NCI-H460 (cell line): ENCODE measurements at places on chromosomes 2 and 18.

DNA sequence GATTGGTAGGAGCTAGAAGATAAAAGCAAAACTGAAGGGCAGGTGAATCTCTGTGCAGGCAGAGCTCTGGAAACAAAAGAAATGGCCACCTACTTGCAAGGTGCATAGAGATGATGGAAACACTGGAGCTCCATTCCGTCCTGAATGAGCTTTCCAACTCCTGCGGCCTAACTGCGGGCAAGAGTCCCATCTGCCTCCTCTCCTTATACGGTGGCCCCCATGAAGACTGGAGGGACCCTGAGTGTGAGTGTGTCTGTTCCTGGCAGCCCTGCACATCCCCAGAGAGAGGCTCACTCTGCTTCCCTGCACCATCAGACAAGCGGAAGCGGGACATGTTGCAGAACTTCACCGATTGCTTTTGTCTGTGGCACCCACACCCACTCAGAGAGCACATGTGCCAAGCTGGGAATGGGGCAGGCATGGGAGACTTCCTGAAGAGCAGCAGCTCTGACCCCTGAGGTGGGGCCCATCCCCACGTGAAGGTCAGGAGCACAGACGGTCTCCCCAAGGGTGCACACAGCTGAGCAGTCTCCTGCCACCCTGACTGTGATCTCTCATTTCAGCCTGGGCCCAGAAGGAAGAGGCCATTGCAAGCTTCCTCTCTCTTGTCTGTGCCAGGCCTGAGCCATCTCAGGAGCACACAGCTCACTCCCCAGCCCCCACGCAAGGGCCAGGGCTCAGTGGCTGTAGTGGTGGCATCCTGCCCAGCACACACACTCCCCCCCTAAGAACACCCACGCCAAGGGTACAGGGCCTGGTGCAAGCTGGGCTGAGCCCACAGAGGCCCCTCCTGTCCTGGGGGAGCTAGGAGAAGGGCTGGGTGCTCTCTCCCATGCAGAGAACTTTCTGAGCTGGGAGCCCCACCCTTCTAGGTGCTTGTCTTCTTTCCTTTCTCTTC, 75.3 kb downstream of the STPG4 start:
- no peak for DNase-seq

GRCh38 chr18:45084206-45084605, 403.5 kb downstream of the SETBP1 start:
- no peak for DNase-seq

DNA sequence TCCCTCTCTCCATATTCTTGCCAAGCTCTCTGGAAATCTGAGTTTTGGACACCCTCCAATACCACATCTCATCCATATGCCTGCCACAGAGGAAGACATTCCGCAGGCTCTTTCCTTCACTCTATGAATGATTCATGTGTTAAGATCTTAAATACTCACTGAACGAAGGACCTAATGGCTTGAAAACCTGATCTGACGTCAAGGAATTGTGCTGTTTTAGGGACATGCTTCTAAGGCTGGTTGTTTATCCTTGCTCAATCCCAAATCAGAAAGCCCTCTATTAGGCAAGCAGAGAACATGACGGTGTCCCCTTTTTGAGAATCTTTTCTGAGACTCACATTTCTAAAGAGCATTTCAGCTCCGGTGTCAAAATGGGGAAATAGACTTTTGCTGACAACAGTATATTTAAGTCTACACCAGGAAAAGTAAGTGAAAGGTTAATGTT, 83.7 kb upstream of the GALNT5 start:
- peak; percentile 79 for DNase-seq

DNA sequence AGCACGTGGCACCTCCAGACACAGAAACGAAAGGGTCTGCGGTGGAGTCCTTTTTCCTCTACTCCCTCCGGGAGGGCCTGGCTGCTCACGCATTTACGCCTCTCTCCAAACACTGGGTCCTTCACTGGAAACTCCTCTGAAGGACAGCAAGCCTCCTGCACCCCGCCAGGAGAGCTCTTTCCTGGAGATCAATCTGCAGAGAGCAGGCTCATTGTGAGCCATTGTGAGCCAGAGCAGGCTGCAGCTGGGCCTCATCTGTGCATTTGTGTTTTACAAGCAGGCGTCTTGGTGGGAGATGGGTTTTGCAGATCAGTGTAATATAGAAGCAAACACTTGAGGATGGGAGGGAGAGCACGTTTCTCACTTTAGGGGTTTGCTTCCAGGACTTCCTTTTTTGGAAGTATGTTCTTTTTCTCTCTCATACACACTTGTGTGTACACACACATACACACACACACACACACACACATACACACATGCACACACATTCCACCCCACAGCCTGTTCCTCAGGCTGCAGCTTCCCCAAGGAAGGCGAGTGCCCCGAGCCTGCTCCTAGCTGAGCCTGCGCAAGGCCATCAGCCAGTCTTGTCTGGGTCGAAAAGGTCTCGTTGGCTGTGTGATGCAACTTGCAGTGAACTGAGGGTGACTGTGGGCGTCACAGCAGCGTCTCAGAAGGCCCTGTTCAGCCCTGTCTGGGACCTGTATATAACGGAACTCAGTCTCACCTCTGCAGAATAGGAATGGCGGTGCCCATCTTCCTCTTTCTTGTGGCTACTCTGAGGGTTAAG, 163.5 kb downstream of the GLI2 start:
- DNase-seq: no peak

- no peak for DNase-seq
Observed at GRCh38 chr2:7034303-7034702, 117.1 kb downstream of the RNF144A start.

DNA sequence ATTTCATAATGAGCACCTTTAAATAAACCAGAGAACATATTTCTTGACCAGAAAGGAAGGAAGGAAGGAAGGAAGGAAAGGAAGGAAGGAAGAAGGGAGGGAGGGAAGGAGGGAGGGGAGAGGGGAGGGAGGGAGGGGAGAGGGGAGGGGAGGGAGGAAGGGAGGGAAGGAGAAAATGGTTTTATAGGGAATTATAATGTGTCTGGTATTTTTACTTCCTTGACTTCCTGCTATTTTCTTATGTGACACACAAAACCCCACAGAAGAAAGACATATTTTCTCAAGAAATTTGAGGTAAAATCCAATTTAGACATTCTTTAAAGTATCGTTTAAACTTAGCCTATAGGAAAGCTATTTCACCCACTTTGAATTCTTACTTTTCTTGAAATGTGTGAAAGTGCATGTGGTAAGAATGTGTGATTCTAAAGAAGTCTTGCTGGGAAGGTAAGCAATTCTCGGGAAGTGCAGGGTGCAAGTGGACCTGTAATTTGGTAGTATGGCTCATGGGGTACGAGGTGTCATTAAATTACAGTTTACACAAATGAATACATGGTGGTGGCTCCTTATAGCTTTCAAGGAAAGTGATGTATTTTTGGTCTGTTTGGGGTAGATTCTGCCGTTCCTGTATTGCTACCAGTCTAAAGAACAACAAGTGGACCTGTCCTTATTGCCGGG, 18.0 kb downstream of the RNF125 start:
- no peak for DNase-seq

DNA sequence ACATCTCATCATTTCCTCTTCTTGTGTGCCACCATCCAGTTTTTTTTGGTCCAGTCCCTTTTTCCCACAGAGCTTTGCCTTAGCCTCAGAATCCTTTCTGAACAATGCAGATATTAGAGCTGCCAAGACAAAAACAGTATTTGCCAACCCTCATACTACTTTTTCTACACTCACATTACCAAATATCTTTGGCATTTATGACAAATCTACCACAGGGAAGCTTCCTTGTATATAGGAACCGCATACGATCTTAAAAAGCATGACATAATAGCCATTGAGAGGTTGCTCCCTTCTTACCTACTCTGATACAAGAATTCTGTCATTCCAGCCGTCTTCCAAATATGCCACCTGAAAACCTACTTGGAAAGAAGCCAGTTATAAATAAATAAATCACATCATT, 9.4 kb downstream of the ZNF24 start:
- DNase-seq: no peak

DNA sequence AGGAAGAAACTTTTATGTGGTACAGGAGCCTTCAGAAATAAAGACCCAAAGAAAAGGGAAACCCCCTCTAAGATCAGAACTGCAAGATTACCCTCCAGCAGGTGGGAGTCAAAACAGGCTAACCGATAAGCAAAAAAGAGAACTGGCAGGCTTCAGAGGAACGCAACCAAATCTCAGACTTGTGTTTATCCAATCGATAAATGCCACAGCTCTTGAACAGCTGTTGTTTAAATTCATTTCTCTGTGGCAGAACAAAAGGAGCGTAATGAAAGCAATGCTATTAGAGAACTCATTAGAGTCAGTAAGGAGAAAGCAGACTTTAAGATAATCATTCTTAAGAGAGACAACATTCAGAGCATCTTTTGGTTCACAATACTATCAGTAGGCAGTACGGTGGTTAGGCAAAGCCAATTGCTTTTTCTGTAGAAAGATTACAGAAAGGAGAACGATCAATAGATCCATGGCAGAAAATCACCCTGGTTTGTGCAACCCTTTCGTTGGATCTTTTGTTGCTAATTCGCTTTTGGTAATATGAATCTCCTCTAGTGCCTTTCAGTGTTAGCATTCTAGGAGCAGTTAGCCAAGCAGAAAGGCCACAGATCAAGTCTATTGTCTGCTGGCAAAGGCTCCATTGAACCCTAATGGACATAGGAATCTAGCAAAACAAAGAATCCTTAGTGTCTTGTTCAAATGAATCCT, 476.4 kb upstream of the CHST9 start:
- no peak for DNase-seq

DNA sequence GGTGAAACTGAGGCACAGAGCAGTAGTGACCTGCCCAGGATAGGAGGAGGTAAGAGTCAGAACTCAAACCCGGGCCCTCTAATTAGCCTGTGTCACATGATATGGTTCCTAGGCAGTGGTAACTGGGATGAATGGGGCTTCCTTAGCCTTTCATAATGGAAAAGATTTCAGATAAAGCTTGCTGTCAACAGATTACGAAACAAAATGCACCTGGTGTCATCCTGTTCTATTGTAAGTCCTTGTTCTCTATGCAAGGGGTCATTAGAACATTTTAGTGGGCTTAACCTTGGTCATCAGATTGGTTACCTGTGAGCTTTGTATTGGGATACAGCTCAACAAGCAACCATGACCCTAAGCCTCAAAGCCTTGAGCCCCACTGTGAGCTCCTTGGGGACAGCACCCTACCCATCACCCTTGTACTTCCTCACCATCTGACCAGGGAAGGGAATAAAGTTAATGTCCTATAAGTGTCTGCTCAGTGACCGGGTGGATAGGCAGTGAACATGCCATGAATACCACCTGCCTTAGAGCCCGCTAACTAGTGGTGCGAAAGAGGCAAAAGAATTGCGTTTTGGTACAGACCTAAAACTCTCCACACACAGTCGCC, 70.3 kb upstream of the RMDN2 start:
- no peak for DNase-seq

- no peak for DNase-seq
Observed at GRCh38 chr2:10599921-10600320, 89.9 kb downstream of the NOL10 start.

GRCh38 chr2:205757271-205757670, 75.0 kb downstream of the NRP2 start:
- no peak for DNase-seq

DNA sequence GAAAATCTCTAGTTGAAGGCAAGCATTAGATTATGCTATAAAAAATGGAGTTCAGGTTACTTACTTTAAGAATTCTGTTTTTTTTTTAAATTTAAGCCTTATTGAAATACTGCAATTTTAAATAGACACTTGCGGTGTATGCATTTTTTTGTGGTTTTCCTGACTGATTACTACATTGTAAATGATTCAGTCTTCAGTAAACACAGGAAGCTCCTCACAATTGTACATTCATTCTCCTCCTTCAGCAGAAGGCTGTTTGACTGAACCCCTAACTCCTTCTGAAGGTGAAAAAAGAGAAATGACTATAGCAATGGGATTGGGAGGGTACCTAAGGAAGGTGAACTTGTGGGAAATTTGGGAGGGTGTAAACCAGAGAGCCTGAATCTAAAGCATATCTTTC, 136.1 kb downstream of the GCA start:
- DNase-seq: no peak

- DNase-seq: no peak
Observed at GRCh38 chr2:57876313-57876712, 170.3 kb upstream of the VRK2 start.

DNA sequence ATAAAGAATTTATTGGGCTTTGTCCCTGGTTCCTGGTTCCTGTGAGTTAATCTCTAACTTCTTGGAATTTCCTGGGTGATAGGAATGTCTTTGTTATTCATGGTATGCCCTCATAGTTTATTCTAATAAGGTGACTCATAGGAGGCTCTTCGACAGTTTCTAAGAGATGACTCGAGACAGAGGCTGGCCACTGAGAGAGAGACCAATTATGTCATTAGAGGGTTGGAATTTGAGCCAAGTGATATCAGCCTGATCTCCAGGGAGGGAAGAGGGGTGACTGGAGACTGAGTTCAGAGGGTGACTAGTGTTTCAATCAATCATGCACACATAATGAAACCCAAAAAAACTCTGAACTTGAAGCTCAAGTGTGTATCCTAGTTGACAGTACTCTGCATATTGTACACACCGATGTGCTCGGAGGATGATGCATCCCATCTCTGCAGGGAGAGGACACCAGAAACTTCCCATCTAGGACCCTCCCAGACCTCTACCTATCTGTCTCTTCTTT, 185.7 kb downstream of the MTCL1 start:
- peak; percentile 86 for DNase-seq

DNA sequence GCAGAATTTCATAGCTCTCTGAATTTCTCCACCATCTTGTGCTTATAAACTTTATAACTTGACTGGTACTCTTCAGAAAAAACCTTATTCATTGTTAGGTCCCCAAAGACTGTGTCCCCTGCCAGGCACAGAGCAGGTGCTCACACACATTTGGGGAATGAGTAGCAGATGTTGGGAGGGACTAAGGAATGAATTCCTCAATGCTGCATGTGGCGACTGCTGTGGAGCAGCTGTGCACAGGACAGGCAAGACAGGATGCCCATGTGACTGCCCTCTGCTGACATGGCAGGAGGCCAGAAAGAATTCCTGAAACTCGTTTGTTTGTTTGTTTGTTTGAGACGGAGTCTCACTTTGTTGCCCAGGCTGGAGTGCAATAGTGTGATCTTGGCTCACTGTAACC, 122.3 kb upstream of the ITGA6 start:
- DNase-seq: no peak

DNA sequence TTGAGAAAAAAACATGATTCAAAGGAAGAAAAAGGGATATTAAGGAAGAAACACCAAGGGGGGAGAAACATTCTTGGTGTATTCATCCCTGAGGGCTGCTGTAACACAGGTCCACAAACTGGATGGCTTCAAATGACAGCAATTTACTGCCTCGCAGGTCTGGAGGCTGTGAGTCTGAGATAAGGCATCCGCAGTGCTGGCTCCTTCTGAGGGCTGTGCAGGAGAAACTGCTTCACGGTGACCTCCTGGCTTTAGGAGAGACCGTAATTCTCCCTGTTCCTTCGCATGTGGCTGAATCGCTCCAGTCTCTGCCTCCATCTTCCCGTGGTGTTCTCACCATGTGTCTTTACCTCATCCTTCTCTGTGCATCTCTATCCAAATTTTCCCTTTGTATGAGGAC, 490.7 kb downstream of the EIPR1 start:
- no peak for DNase-seq

GRCh38 chr2:178392215-178392614, 58.8 kb downstream of the PRKRA start:
- DNase-seq: no peak
